ENCODE measurements at places on chromosomes 1 and 21.

GRCh38 chr1:36624466-36624865 lies 141.8 kb upstream of the CSF3R start:
- DNase-seq, result no peak

GRCh38 chr1:187819086-187819485 lies 990.3 kb downstream of the PLA2G4A start:
- no peak for DNase-seq

- no peak for DNase-seq
Measured at GRCh38 chr1:205597691-205598314, 34.0 kb downstream of the ELK4 start.

GRCh38 chr21:45997495-45998275 lies 16.1 kb downstream of the COL6A1 start:
- no peak for DNase-seq

DNA sequence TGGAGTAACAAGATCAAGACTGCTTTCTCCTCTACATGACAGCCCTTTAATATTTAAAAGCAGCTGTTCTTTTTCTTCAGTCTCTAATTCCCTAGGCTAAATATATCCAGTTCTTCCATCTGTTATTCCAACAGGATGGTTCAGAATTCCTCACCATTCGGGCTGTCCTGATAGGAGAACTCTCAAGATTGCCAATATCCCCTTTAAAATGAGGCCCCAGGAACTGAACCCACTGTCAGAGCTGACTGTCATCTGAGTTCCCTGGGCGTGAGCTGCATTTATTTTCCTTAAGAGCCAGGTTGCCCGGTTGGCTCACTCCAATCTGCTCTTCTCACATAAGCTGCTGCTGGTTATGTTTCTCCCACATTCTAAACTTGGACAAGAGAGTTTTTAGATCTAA lies 177.6 kb downstream of the MIS18A start:
- DNase-seq, result no peak

DNA sequence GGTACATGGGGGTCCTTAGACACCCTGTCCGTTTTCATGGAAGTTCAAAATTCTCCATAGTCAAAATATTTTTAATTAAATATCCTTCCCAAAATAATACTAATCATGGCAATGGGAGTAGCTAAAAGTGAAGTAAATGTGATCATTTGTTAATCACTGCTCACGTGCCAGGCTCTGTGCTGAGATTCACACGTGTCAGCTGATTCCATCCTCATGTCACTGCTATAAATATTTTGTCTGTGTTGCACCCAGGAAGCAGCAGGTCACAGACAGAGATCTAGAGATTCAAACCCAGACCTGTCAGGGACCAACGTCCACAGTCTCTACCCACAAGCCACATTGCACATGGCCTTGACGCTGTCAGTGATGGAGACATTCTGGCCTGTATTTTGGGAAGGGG lies 74.3 kb downstream of the KLHDC7A start:
- no peak for DNase-seq

- no peak for DNase-seq
Measured at GRCh38 chr1:64594446-64594845, 124.5 kb downstream of the CACHD1 start.

DNA sequence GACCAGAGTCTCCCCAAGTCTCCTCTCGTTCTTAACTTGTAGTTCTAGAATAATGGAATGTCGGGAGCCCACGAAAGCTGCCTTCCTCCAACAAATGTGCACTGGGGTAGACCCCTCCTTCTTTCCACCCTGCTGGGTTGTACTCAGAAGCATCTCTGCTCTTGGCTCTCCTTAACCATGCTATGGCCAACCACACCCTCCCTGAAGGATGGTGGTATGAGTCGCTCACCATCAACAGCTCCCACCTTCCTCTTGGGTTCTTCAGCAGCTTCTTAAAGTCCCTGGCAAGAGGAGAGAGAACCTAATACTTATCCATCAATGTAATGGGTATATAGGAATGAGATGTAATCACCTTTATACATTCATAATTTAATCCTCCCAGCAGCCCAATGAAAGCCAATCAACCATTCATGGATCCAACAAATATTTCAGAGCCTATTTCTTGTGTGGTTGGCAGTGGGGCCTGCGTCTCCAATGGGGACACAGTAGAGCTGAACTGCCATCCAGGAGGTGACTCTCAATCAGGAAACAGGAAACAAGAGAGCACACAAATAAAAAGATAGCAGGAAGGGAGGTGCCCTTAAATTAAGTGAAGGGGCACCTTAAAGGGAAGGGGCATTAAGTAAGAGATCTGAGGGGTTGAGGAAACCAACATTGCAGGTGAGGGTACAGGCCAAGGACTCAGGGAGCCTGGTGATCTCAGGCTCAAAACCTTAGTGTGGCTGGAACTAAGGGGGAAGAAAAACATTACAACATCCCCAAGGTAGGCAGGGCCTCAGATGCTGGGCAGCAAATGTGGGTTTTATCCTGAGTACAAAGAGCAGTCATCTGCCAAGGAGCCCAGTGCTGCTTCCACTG lies 64.4 kb upstream of the ETS2 start:
- DNase-seq, result no peak

- no peak for DNase-seq
Measured at GRCh38 chr1:224734261-224734935, 118.3 kb downstream of the CNIH3 start.

DNA sequence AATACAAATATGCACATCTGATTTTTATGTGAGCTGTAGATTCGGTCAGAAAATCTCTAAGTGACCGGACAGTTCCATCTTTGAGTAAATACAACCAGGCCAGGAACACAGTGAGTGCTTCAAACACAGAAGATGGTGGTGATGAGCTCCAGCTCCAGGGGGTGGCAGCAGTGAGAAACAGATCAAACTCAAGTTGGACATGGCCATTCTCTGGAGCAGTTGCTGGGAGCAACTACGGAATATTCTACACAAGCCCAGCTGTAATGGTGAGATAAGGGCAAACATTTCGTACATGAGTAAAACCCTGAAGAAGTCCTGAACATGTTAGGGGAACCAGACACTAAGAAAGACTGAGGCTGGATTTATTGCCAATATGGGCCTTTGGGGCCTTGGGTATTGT lies 100.7 kb downstream of the BARHL2 start:
- no peak for DNase-seq

DNA sequence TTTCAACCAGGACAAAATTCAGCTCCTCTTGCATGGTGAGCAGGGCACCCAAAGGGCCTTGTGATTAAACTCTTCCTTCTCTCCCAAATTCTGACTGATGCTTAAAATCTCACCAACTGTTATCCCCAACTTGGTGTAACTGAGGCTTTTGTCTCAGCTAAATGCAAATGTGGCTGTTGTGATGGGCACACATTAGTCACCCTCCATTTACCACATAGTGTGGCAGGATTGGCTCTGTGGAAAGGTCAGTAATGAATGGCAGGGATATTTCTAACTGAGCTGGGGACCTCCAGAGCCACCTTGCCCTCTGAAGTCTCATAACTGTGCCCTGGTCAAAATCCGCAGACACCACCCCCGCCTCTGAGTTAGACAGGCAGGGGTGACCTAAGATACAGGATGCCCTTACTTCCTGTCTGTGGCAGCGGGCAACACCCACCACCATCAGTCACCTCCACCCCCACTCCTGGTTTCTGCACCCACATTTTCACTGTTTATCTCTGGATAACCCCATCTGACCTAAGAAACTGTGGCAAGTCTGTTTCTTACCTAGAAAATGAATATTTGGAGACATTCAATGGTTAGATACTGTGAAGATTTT lies 25.4 kb upstream of the RGS16 start:
- DNase-seq, result no peak

DNA sequence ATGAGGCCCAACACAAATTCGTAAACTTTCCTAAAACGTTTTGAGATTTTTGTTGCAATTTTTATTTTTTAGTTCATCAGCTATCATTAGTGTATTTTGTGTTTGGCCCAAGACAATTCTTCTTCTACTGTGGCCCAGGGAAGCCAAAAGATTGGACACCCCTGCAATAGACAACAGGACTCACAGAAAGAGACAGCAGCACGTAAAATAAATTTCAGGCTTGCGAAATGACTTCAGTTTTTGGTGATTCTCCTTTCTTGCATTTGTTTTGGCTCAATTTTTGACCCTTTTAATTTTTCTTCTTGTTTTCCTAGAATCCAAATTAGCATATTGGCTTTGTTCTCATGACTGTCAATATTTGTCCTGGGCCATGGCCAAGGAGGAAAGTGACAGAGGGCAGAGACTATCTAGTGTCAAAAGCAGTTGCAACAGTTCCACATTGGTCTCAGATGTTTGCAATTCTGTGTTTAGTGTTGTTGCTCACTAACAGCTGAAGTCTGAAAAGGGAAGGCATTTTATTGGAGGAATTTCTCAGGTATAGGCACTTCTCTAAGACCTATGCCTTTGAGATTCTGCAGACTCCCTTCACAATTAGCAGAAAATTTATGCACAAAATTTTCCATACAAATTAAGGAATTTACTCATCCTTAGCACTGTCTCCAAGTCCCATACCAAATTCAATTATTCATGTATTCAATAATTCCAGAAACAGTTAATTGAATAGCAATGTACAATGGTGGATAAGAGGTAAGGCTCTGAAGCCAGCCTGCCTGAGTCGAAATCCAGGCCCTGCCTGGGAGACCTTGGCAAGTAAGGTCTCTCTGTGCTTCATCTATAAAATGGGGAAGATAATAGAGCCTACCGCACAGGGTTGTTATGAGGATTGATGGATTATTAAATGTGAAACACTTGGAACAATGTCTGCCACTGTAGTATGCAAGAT lies 160.9 kb upstream of the IVNS1ABP start:
- no peak for DNase-seq
